ENCODE measurements at places on chromosomes 13 and 19. TPM values are rescaled to one million over a fixed set of nuclear protein-coding genes. Genes with fewer than 3 reads are reported as not detected.

DNA sequence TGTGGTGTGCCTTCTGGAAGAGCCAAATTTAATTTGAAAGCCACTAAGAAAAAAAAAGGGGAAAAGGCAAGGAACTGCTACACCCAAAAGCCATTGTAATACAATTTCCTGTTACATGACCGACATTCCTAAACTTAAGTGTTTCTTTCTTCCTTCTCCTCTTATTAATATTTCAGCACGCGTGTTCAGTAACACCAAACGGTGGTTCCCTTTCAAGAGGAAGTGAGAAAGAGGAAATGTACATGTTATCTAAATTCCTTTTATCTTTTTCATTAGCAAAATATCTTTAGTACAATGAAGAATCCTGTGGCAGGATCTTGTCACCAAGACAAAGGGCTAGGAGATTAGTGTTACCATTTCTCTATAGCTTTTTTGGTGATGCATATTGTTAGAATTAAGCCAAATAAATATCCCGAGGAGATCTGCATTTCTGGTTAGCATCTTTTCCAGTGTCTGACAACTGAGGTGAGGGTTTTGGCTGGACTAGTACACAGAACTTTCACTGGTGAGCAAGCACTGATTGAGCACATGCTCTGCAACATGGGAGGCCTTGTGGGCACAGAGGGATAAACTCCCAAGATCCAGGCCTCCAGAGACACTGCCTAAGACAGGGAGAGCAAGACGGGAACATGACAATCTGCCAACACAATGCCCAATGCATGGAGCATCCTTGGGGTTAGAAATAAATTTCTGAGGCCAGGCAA, 22.1 kb downstream of the LATS2 start:
- H3K27me3 ChIP-seq, result no peaks in the 10 kb centered on the region
- DNase-seq, result no peak
- H3K36me3 ChIP-seq, result no peaks in the 10 kb centered on the region

- peaks cover 42% of the 10 kb centered on the region for H3K36me3 ChIP-seq
- peak overlapping the region; percentile 28 for H3K27ac ChIP-seq
- peak; percentile 8 for DNase-seq
- H3K4me1 ChIP-seq, result peaks cover 28% of the 10 kb centered on the region
- H3K4me3 ChIP-seq, result no peak overlapping the region
Measured at GRCh38 chr19:38731654-38732301, 12.5 kb downstream of the CAPN12 start.

DNA sequence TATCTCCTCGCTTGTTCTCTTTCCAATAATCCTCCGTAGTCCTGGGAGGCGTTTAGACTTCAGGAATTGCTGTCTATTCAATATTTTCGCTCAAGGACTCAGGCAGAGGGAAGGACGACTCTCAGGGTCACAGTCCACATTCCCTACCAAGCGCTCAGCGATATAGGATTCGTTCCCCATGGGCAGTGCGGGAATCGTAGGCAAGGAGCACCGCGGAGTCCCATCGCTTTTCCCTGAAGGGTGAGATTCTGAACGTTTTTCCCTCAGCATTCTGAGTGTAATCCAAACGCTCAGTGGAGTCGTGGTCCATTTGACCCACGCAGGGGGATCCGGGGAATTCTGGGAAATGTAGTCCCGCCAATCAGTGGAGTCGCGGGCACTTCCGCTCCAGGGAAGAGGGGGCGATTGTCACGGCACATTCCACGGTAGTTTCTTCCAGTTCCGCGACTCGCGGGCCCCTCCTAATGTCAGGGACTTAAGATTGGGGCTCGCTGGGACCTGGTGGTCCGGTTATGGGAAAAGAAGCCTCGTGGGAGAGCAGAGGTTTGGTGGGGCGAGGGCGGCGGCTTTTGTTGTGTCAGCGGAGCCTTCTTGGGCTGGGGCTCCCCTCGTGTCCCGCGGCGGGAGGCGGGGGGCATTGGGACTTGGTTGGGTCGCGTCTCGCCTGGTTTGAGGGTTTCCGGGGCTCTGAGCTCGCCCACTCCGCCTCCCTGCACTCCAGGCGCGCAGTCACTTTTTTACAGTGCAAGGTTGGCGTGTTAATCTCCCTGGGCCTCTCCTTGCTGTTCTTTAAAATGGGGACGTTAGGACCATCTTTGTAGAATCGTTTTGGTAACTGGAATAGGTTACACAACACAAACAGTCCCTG, at the start of gene ZNF234:
Gene ZNF234 (plus strand): TSS at position 364 of the 868 bp plus-strand sequence. CDS start 3,079 bp downstream, outside the sequence.
- DNase-seq, result peak; percentile 57
- peak within 1 kb of the TSS; percentile 89 for H3K27ac ChIP-seq
- peak within 1 kb of the TSS; percentile 96 for H3K4me3 ChIP-seq
- peaks cover 14% of the 10 kb centered on the region for H3K4me1 ChIP-seq
- peaks cover 35% of the 10 kb centered on the region for H3K36me3 ChIP-seq
- no peaks in the 10 kb centered on the region for H3K27me3 ChIP-seq

DNA sequence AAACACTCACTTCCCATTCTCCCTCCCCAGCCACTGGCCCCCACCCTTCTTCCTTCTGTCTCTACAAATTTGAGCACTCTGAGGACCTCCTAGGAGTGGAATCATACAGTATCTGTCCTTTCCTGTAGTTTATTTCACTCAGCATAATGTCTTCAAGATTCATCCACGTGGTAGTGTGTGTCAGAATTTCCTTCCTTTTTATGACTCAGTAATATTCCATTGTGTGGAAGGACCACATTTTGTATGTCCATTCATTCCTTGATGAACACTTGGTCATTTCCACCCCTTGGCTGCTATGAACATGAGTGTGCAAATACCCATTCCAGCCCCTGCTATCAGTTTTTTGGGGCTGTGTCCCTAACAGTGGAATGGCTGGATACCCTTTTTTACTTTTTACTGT, 9.8 kb downstream of the KLF2 start:
- H3K4me1 ChIP-seq, result peaks cover 48% of the 10 kb centered on the region
- H3K27me3 ChIP-seq, result peaks cover 16% of the 10 kb centered on the region
- peaks cover 3% of the 10 kb centered on the region for H3K36me3 ChIP-seq
- no peak overlapping the region for H3K27ac ChIP-seq

DNA sequence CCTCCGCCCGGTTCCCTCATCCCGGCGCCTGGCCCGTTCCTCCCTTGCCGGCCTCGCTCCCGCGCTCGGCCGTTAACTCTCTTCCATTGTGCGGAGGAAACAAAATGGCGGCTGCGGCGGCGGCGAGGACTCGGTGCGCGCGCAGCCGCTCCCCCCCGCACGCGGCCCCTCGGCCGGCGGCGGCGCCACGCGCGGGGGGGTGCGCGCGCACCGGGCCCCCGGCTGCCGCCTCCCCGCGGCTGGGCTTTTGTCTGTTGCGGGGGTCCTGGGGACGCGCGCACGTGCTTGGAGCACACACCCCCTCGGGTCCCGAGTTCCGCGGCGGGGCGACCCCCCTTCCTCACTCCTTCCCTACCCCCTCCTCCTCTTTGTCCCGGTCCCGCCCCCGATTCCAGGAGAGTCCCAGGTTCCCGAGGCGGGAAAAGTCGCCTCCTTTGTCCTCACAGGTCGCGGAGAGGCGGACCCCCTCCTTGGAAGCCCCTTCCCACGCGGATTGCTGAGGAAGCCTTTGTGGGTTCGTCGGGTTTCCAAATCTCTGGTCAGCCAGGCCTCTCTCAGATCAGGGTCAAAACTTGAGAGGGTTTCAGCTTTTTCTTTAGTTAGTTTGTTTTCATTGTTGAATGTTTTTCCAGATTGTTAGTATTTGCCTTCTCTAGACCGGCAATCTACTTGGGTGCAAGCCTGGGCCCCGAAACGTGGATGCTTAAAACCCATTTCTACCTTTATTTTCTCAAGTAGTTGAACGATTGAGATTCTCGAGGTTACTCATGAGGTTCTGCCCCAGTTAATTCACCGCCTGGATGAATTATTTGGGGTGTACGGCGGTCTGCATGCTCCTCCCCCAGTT, 687 bp downstream of the ILF3 start:
- peak overlapping the region; percentile 98 for H3K27ac ChIP-seq
- H3K4me3 ChIP-seq, result peak overlapping the region; percentile 95
- H3K4me1 ChIP-seq, result peaks cover 26% of the 10 kb centered on the region
- H3K27me3 ChIP-seq, result no peaks in the 10 kb centered on the region
- peaks cover 57% of the 10 kb centered on the region for H3K36me3 ChIP-seq

- DNase-seq, result no peak
- no peaks in the 10 kb centered on the region for H3K36me3 ChIP-seq
- peaks cover 2% of the 10 kb centered on the region for H3K27me3 ChIP-seq
- no peaks in the 10 kb centered on the region for H3K4me1 ChIP-seq
Measured at GRCh38 chr13:35856721-35857364, 274.3 kb downstream of the DCLK1 start.

DNA sequence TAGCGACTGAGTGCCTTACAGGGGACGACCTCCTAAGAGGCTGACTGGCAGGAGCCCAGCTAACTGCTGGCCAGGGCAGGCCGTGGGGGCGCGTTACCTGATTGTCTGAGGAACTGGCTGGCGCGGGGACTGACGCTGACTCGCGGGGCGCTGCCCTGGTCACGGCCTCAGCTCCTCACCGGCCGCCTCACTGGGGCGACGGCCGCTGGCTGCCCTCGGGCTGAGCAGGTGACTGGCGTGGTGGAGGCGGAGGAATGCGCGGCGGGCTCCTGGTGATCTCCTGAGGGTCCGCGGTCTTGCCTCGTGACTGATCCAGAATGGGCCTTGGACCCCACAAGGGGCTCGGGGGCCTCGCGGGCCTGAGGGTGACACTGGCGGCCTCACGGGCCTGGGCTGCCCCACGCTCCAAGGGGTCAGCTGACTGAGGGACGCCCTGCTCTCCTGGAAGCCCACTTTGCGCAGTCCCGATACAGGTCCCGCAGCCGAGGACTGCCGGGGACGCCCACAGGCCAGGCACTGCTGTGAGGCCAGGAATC, 39.3 kb downstream of the SIGLEC7 start:
- no peak for DNase-seq
- peaks cover 20% of the 10 kb centered on the region for H3K27me3 ChIP-seq
- no peak overlapping the region for H3K27ac ChIP-seq
- H3K36me3 ChIP-seq, result no peaks in the 10 kb centered on the region
- no peak overlapping the region for H3K4me3 ChIP-seq

- no peak overlapping the region for H3K4me3 ChIP-seq
- no peaks in the 10 kb centered on the region for H3K36me3 ChIP-seq
- H3K27me3 ChIP-seq, result peaks cover 24% of the 10 kb centered on the region
- H3K27ac ChIP-seq, result no peak overlapping the region
Measured at GRCh38 chr13:96993634-96994016, 651 bp downstream of the OXGR1 start.

- H3K4me1 ChIP-seq, result peaks cover 13% of the 10 kb centered on the region
- H3K36me3 ChIP-seq, result no peaks in the 10 kb centered on the region
- DNase-seq, result no peak
Measured at GRCh38 chr19:18790566-18791314, at the start of gene COMP. Gene COMP, minus strand, starts transcription at chr19:18791305. Its CDS starts 36 bp downstream, at chr19:18791269.

- no peak overlapping the region for H3K27ac ChIP-seq
- H3K27me3 ChIP-seq, result no peaks in the 10 kb centered on the region
- H3K36me3 ChIP-seq, result no peaks in the 10 kb centered on the region
- H3K4me3 ChIP-seq, result no peak overlapping the region
Measured at GRCh38 chr13:53781941-53782340, 753.3 kb downstream of the OLFM4 start.

DNA sequence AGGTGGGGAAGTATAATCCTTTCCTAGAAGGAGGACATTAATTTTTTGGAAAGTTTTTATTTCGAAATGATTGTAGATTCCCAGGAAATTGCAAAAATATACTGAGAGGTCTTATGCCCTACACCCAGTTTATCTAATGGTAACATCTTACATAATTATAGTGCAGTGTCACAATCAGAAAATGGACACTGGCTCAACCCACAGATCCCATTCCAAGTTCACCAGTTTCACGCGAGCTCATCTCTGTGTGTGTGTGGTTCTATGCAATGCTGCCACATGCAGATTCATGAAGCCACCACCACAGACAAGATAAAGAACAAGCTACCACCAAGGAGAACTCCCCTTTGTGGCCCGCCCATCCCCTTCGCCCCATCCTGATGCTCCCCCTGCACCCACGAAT, 24.4 kb downstream of the IL17D start:
- H3K4me3 ChIP-seq, result no peak overlapping the region
- no peak overlapping the region for H3K27ac ChIP-seq

KLK6 gene
- total RNA-seq, result not detected

ZNF823 gene
- 3.6 TPM for total RNA-seq

FBXO27 gene
- total RNA-seq, result 0.84 TPM

RGS9BP gene
- 0.21 TPM for total RNA-seq

PLPPR3 gene
- total RNA-seq, result not detected

RPS19 gene
- 2,928 TPM for total RNA-seq

ZNF416 gene
- 2.9 TPM for total RNA-seq
